ENCODE measurements at places on chromosomes 11 and 22.

DNA sequence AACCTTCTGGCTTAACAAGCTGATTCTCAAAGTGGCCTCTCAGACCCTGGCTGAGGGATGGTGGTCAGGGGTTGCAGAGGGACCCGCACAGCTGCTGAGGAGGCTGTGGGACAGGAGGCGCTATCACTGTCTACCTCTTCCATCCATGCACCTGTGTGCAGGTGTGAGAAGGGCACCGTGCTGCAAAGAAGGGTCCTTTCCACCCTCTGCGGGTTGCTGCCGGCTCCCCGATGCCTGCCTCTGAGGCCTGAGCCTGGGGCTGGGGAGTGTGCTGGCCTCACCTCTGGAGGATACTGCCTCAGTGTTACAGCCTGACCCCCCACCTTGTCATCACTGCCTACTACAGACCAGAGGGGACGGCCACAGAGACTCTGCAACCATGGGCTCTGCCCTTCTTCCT is 66.1 kb upstream of the B3GAT1 start:
- no peak for DNase-seq

DNA sequence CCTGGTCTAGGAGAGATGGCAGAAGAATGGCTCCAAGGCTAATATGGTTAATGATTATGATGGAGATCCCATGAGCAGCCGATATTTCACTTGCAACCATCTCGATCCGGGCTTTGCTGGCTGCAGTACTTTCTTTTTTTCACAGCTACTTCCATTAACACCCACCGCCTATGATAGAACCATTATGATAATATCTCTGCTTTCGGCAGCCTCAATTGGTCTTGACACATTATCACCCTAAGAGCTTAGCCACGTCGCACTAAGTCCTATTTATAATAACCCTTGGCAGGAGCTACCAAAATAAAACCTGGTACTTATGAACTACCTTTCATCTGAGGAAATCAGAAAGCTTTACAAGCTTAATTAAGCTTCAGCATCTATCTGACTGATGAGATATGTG is 7.6 kb upstream of the FJX1 start:
- DNase-seq: no peak

DNA sequence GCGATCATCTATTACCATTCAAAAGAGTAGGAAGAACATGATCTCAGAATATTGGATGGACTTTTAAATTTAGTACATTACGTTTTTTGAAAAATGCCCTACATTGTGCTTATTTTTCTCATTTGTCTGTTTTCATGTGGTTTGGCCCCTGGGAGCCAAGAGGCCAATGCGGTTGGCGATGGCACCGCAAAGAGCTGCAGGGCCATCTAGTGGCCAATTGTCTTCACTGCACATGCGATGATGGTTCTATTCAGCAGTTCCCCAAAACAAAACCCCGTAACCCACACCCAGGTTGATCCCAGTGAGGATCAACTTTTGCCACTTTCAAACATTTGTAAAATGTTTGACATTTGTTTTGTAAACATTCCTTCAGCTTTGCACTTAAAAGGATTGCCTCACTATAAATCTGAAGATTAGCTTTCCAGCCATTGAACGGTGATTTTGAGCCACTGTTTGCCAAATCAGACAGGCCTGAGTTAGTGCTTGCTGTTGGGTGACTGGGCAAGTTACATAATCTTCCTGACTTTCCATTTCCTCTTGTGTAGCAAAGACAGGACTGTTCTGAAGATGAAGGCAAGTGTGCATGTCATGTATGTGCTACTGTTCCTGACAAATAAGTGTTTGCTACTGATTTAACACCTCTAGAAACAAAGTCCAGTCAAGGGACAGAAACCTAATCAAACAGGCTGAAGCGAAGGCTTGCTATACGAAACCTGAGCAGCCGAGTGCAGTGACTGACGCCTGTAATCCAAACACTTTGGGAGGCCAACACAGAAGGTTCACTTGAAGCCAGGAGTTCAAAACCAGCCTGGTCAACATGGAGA is 29.2 kb upstream of the XBP1 start:
- peak; percentile 68 for DNase-seq

DNA sequence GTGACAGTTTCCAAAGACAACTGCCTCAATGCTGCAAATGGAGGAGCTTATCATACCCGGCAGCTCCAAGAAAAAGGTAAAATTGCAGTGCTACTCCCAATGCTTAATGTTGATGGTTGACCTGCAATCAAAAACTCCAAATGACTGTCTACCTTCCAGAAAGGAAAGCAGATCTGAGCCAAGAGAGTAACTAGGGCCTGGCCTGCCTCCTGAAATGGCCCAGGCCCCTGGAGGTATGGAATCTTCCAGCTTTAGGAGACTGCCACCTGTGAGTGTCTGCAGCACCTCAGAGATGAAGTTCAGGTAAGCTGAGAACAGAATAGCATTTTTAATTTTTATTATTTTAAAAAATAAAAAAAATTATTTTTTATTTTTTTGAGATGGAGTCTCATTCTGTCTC is 23.7 kb downstream of the EXPH5 start:
- DNase-seq: no peak

DNA sequence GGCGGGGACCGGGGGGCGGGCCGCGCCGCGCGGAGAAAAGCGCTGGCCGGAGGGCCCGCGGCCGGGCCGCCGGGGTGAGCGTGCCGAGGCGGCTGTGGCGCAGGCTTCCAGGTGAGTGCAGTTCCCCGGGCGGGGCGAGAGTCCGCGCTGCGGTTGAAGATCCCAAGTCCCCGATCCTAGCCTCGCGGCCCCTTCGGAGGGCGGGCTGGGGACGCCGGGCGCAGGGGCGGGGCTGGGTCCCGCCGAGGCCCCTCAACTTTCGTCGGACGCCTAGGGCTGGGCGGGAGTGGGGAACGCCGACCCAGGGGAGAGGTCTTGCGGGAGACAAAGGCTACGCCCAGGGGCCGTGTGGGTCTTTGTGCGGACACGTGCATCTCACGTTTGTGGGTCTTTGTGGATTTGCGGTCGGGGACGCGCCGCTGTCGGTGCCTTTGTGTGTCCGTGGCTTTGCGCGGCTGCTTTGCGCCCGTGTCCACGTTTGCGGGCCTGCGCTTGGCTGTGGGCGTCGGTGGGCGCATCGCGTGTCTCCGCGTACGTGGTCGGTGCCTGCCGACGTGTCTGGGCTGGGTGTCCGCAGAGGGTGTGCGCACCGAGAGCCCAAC is at the start of gene TSKU:
Gene TSKU, plus strand, starts transcription at position 63 of the 602 bp plus-strand sequence. CDS start 12,261 bp downstream, outside the sequence.
- DNase-seq: peak; percentile 55

DNA sequence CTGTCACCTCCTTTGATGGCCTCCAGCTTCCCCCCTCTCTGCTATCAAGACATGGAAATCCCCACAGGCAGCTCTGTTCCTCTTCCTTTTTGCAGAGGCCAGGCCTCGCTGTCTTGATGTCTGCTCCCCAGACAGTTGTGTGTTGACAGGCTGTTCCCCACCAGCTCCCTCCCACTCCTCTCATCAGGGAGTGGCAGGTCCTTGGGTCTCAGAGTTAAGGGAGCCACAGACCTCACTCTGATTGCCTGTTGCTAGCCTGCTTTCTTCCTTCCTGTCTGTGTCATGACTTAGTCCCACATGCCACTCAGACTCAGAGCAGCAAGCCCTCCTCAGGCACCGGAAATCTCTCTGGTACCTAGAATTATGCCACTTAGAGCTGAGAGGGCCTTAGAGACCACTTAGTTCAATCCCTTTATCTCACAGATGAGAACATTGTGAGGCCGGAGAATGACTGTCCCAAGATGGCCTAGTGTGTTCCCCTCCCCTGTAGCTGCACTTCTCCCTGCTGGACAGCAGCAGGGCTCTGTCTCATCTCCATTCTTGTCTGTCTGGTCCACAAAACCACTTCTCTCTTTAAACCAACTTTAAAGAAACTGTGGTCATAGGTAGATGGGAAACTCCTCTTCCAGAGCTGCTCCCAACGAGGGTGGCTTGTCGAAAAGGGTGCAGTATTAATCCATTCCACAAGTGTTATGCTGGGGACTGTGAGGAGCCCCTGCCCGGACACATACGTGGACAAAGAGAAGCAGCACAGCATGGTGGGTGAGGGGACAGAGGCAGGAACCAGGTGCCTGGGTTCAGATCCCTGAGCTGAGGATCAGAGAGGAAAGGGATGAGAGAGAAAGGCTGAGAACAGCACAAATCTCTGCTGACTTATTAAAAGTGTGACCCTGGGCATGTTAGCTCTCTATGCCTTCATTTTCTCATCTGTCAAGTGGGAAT is 4.2 kb downstream of the AMPD3 start:
- DNase-seq: peak; percentile 59

GRCh38 chr11:66157182-66157864 is 87.3 kb downstream of the PACS1 start:
- DNase-seq: no peak

DNA sequence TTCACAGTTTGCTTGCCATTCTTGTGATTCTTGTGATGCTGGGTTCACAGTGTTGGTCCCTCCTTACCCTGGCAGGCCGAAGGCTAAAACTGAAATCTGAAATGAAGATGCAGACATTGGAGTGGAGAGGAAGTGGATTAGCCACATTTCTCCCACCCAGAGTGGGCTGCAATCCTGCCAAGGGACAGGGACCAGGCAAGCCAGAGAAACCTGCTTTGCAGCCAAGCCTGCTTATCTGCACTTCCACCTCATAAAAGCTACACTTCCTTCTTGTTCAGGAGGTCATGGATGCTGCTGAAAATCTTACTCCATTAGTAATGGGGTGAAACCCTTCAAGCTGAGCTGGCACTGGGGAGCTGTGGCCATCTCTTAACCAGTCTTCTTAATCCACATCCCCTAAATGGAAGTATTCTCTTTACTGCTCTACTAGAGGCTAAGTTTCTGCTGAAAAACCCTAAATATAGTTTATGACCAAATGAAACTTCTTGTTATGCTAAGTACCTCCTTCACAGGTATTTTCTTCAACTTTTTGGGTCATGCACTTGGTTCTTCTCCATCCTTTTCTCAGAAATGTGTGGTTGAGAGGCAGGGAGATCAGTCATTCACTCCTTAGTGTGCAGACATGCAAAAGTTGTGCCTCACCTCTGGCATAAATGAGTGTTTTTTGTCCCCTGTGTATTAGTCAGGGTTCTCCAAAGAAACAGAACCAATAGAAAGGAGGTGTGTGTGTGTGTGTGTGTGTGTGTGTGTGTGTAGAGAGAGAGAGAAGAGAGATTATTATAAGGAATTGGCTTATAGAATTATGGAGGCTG is 133.9 kb upstream of the BMAL1 start:
- no peak for DNase-seq

- no peak for DNase-seq
These were observed 34.2 kb upstream of the BIRC3 start for GRCh38 chr11:102283116-102283485.

DNA sequence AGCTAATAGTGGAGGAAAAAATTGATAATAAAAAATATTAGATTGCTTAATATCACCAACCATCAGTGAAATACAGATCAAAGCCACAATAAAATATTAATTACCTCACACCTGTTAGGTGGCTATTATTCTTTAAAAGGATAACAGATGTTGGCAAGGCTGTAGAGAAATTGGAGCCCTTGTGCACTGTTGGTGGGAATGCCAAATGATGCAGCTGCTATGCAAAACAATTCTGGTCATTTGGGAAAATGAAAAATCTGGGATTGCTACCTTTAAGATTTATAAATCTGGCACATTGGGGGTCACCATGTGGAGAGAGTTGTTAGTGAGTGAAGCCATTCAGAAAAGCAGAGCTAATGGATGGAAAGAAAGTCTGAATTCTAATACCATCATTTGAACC is 143.4 kb downstream of the FCHSD2 start:
- DNase-seq: no peak

- peak; percentile 54 for DNase-seq
These were observed at the start of gene KMT5B for GRCh38 chr11:68213135-68213515. TSS of gene KMT5B (minus strand) at chr11:68213296. CDS start at chr11:68190076, 23,220 bp downstream.

- no peak for DNase-seq
These were observed 48.5 kb upstream of the DDI1 start for GRCh38 chr11:103987629-103988594.

- no peak for DNase-seq
These were observed 13.8 kb upstream of the POGLUT3 start for GRCh38 chr11:108511851-108512474.

DNA sequence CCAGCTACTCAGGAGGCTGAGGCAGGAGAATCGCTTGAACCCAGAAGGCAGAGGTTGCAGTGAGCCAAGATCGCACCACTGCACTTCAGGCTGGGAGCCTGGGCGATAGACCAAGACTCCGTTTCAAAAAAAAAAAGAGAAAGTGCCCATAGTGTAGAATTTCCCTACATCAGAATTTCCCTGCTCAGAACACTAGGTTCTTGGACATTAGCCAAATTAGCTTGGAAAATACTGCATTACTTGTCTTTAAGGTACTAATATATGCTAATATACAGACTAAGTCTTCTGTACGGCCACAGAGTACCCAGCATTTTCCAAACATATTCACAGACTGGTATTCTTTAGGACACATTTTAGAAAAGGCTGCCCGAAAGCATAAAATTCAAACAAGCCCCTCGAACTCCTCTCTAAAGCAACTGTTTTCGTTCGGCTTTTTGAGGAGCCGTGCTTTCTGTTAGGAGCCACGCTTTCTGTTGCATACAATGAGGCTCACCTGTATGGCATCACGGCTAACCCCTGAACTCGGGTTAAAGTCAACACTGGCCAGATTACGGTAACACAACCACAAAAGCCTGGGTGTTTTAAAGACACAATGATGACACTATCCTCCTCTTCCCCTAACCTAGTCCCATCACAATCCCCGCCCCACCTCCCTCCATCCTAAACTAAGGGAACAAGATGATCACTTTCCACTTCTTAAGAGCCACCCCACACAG is 18.4 kb downstream of the TNKS1BP1 start:
- DNase-seq: no peak

- peak; percentile 72 for DNase-seq
These were observed 787.1 kb upstream of the API5 start for GRCh38 chr11:42524534-42525227.

DNA sequence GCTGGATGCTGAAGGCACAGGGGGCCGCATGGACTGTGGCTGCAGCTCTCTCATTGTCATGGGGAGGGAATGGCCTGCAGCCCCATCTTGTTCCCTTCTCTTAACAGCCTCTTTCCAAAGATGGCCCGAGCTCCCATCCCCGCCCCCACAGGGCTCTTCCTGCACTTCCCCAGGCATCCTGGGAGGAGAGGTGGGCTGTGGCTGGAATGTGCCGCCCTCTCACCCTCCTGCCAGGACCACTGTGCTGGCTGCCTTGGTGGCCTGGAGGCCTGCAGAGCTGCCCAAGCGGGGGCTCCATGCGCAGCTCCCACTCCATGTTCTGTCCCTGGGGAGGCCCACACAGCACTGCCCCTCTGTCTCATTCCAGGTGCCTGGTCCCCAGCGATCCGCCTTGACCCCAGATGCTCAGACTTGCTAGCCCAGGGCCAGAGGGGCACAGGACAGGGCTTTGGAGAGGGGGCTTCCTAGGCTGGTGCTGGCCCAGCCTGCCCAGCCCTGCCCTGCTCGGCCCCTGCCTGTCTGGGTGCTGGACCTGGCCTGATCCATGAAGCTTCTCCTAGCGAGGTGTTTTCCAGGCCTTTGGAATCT is 56.6 kb downstream of the RTN4R start:
- DNase-seq: no peak
